Tongue (tissue), 3 donors: ENCODE measurements at places on chromosomes 16 and 17. TPM values are rescaled to one million over a fixed set of nuclear protein-coding genes. Genes with fewer than 3 reads are reported as not detected.

DNA sequence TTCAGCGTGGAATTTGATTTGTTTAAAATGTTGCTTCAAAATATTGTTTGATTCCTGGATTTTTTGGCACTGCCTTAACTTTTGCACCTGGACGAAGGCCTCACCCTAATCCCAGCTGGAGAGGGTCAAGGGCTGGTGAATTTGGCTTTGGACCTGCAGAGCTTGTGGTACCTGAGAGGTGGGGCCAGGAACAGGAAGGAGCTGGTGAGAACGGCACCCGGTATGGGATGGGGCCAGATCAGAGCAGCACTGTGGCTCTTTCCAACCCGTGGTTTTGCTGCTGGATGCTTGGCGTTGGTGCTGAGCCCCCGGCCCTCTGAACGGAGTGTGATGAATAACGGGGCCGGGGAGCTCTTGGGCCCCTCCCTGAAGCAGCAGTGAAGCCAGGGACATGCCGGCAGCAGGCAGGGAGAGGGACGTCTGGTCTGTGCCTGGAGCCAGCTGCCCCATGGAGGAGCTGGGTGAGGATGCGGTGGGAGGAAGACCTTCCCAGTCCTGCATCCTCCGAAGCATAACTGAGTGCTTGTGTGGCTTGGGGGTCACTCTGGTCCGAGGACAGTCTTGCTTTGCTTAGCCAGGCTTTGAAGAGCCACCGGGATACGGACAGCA lies 275.4 kb downstream of the SEC14L1 start:
- no peak for DNase-seq

DNA sequence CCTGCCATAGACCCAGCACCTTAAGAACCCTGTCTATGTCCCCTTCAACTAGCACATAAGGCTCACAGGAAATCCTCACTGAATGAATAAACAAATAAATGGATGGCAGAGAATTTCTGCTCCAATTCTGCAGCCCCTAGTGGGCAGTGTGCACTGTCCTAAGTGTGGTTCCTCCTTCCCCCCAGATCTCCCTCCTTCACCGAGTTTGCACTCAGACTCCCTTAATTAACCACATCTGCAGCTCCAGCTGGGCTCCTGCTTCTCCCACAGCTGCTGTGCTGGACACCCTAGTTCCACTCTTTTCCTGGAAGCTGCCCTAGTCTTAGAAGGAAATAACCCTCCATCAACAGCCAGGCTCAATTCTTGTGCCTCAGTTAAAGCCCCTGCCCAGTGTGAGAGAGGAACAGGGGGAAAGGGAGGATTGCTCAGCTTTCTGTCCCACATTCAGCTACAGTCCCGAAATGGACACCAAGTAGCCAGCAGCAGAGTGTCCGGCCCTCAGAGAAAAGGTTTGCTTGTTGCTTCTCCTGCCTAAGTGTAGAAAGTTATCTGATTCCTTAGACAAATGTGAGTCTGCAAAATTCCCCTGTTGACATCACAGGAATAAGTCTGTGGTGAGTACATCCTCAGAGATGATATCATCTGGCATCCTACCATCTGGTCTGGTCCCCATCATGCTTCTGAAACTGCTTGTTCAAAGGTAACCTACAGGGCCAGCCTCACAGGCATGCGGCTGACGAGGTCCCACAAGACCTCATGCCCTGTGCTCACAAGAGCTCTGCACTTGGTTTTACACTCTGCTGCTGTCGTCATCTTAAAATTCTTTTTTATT lies 12.3 kb downstream of the LRRC3C start:
- DNase-seq, result peak; percentile 88

GRCh38 chr16:85498607-85499006 lies 114.5 kb upstream of the GSE1 start:
- DNase-seq, result peak; percentile 86

GRCh38 chr16:7289299-7289698 lies 43.3 kb upstream of the RBFOX1 start:
- DNase-seq, result no peak

DNA sequence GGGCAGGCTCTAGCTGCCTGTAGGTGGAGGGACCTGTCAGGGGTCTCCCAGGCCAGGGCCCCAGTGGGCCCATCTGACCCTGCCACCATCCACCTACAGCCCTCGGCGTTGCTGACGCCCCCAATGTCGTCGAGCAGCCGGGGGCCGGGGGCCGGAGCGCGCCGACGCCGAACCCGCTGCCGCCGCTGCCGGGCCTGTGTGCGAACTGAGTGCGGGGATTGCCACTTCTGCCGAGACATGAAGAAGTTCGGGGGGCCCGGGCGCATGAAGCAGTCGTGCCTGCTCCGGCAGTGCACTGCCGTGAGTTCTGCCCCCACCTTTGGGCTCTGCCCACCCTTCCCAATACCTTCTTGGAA lies 2.2 kb downstream of the FBXL19 start:
- DNase-seq, result no peak

DNA sequence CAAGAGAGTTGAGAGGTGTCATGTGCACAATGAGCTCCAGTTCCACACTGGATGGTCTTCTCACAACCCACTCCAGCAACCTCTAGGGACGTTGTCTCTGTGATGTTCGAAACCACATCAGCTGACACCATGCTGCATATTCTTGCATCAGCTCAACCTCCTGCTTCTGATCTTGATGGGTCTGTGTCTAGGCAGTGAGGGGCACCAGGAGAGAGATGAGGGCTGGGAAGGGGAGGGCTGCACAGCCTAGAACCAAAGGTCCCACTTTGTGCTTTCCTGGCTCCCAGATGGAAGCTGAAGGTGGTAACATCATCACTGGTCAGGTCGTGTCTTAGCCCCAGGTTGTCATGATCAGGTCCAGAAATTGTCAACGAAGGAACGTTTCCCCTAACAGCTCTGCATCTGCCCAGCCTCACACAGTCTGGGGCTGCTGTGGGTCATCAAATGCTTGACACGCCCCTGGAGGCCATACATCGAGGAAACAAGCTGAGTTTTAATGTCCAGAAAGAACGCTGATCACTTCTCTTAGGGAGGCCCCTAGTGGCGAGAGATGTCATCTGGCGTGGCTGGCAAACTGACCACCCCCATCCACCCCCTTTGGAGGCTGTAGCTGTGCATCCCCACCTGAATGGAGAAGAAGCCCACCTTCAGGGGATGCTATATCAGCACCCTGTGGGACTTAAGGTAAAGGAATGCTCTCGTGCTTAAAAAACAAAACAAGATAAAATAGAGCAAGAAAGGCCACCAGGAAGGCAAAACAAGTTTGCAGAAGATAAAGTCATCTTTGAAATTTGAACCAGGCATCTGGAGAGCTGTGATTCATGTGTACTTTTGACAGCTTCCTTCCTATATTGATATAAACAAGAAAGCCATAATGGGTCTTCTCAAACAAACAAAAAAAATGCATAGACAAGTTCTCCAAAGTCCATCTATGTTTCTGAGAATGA lies 58.3 kb downstream of the WIPI1 start:
- DNase-seq, result peak; percentile 74

GRCh38 chr17:45361976-45362375 lies 45.2 kb upstream of the MAP3K14 start:
- no peak for DNase-seq

- DNase-seq, result no peak
Observed at GRCh38 chr16:26740771-26741170, 326.0 kb upstream of the C16orf82 start.

GRCh38 chr17:75124041-75124818 lies 7.3 kb downstream of the NT5C start:
- DNase-seq, result no peak

- no peak for DNase-seq
Observed at GRCh38 chr17:39555368-39555767, 52.4 kb downstream of the NEUROD2 start.

DNA sequence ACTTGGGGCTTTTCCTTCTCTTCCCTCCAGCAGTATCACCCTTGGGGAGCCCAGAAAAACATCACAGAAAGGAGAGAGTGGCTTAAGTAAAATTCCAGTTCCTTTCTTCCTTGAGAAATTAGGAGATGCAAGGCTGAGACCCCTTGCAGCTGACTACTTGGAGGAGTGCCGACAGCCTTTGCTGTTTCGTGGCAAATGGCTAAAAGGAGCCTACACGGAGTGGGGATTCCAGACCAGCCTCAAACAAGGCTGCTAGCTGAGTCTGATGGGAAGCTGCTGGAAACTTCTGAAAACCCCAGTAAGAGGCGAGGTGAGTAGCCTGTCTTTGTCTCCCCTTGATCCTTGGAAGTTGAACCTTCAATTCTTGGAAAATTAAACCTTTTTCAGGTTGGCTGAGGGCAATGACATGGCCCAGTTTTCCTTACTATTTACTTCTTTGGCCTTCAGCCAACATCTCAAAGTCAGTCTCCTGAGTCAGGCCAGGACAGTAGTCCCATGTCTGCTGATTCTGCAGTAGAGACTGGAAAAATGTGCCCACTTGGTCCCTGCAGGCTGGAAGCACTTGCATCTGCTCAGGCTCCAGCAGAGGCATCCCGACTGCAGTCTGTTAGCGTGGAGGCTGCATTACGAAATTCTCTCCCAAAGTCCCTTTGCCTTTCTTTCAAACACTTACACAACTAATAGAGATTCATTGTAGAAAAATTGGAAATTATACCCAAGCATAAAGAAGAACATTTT lies 23.4 kb downstream of the SMIM36 start:
- no peak for DNase-seq

DNA sequence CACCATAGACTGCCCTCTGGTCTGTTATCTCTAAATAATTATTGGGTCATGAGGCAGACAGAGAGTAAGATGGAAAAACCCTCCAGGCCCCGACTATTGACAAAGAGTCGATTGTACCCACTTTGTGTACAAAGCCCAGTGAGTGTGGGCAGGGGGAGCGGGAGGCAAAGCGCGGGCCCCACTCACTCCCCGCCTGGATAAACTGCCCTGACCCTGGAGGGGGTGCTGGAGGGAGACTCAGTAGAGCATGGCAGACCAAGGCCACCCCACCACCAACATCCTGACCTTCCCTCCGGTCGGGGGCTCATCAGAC lies 11.2 kb upstream of the CPSF4L start:
- no peak for DNase-seq

DNA sequence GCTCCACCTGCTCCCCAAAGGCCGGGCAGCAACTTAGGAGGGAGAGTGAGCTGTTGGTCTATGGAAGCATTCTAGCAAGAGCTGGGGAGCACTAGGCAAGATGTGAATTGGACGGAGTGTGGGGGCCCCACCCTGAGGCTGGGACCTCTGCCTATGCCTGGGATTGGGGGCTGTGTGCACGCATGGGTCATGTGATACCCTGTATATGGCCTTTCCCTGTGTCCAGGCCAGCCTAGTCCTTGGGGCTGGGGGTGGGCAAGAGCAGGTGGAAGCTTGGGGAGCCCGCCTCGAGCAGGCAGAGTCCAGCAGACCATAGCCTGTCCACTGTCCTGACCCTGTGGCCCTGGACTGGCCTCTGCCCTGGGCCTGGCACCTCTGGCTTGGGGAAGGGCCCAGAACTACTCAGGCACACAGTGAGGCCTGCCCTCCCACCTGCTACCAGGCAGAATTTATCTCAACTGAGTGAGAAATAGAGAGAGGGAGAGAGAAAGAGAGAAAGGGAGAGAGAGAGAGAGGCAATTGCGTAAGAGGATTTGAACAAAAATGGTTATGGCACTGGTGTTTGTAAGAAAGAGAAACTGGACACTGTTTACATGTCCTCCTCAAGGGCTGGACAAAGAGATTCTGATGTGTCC lies 19.1 kb downstream of the PDP2 start:
- DNase-seq, result no peak

Gene HOXB1
- not detected for total RNA-seq

Gene PTX4
- total RNA-seq, result 1.5 TPM
